ENCODE measurements at places on chromosomes 6 and 20. TPM values are rescaled to one million over a fixed set of nuclear protein-coding genes. Genes with fewer than 3 reads are reported as not detected.

XKR7 gene
- 0.02 TPM for total RNA-seq

TRIM31 gene
- 1.1 TPM for total RNA-seq

SHLD1 gene
- total RNA-seq: 9.9 TPM

ARMC2 gene
- total RNA-seq: 3.1 TPM

EGFL8 gene
- total RNA-seq: 1.9 TPM

TREM2 gene
- total RNA-seq: not detected

NOTCH4 gene
- total RNA-seq: 0.63 TPM
